ENCODE measurements at places on chromosomes 5 and 9.

DNA sequence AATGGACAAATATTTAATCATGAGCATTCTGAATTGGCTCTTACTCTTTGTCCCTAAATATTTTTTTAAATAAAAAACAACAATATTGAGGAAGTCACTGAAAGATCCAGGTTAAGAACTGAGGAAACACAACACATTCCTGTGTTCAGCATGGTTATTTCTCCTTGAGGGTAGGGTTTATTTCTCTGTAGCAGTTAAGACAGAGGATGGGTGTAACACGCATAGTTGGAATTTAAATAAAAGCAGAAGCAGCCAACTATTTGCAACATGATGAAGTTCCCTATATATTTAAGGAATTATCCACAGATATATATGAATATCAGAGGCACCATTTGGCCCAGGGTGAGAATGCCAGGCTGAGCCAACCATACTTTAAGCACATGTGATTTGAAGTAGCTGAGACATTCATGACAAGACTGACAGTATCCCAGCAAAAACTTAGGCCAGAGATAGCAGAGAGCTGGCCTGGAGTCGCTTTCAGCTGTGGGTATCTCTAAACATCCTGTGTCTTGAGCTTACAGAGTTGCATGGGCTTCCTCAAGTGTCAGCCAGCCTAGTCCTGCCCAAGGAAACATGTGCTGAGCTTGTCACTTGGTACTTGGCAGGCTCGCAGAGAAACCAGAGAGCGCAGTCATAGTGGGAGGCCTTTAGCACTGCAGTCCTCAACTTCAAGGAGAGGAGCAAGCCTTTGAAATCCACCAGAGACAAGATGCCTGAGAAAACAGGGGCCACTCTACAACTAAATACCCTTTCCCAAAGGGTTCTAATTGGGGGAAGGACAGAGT is 43.6 kb downstream of the SEMA5A start:
- no peak for DNase-seq

DNA sequence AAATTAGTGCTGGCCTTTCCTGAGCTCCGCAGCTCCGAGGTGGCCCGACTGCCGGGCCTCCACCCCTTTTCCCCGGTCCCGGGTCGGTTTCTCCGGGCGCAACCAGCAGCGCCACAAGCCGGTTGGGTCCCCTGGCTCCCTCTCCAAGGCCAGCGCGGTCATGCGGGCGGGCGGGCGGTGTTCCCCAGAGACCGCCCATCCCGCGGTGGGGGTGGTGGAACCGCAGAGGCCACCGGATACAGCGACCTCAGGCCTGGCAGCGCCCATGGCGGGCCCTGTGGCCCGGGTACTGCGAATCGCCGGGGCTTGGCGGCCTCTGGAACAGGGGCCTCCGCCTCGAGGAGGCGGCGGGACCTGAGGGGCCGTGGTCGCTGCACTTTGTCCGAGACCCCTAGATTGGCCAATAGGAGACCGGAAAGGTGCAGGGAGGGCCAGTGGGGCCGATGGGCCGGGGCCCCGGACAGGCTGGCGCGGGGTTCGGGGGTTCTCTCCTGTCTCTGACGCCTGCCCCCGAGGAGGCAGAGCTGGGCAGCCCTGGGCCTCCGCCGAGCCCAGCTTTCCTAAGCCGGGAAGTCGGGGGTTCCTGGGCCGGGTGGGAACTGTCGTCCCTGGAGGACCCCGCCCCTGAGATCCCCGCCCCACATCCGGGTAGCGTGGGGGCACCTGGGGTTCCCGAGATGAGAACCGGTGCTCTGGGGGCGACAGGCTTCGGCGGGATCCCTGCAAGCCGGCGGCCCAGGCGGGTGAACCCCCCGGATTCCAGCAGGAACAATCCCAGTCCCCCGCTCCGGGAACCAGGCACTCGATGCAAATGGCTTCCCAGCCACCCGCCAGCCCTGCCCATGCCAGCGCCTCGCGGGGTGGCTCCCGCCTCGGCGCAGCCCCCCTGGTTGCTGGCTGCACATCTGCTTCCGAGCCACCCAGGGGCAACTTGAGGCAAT is 293.9 kb downstream of the ZSWIM6 start:
- DNase-seq: peak; percentile 25

DNA sequence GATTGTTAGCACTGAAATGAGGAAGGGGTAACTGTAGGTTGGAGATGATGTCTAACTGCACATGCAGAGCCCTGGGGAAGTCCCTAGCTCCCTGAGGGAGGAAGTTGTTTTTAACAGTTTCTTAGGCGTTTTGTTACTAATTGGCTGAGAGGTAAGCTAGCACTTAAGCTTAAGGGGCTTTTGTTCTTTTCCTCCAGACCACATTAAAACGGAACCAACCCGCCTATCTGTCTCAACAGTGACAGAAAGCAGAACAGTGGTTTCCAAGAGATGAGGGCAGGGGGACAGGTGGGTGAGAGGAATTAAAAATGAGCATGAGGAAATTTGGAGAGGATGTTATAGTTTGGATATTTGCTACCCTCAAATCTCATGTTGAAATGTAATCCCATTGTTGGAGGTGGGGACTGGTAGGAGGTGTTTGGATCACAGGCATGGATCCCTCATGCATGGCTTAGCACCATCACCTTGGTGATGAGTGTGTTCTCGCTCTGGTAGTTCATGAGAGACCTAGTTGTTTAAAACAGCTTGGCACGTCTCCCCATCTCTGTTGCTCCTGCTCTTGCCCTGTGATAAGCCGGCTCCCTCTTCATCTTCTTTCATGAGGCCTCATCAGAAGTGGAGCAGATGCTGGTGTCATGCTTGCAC is 38.9 kb downstream of the LYRM7 start:
- peak; percentile 56 for DNase-seq

DNA sequence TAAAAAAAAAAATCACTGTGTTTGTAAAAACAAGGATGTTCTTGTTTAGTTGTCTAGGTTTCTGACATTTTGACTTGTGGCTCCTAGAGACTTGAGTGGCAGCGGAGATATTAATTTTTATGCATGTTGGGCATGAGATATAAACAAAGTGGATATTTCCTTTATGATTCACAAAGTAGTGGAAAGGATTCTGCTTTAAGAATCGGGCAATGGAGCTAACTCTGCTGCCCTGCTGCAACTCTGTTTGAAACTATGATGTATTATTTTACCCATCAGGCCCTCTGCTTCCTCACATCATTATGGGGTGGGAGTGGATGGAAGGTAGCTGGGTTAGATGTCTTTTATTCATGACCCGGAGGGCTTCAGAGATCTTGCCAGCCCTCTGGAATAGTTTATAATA is 94.1 kb upstream of the CD180 start:
- no peak for DNase-seq

DNA sequence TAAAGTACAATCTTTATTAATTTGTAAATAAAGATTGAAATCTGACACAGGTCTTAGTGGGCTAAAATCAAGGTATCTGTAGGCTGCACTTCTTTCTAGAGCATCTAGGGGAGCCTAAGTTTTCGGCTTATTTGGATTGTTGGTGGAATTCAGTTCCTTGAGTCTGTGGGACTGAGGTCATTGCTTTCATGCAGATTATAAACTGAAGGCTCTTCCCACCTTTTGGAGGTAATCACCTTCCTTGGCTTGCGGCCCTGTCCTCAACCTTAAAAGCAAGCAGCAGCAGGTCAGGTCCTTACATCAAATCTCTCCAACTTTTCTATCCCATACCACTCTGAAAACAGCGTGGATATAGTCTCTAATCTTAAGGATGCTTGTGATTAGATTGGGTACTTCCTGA is 25.9 kb downstream of the MAT2B start:
- no peak for DNase-seq

- no peak for DNase-seq
Observed at GRCh38 chr5:96248131-96248530, 184.9 kb downstream of the PCSK1 start.

- no peak for DNase-seq
Observed at GRCh38 chr5:159817262-159818029, 98.8 kb upstream of the ADRA1B start.

- DNase-seq: no peak
Observed at GRCh38 chr5:176528301-176528700, 8.9 kb downstream of the RNF44 start.

GRCh38 chr9:137878146-137878941 is 762 bp downstream of the CACNA1B start:
- peak; percentile 21 for DNase-seq

Data from thymus (tissue), 14 donors.